ENCODE measurements at places on chromosomes 3 and 15. TPM values are rescaled to one million over a fixed set of nuclear protein-coding genes. Genes with fewer than 3 reads are reported as not detected.

The FAM107A gene
- total RNA-seq: not detected

The PCOLCE2 gene
- total RNA-seq: 9.6 TPM

The FBXW12 gene
- not detected for total RNA-seq

The NUSAP1 gene
- total RNA-seq: 131 TPM

The GASK1A gene
- not detected for total RNA-seq

The GPR62 gene
- total RNA-seq: not detected
